Lung (tissue), 17 donors: ENCODE measurements at places on chromosomes 12 and 14. TPM values are rescaled to one million over a fixed set of nuclear protein-coding genes. Genes with fewer than 3 reads are reported as not detected.

The CCND2 gene
- total RNA-seq = 93.9 TPM

The DPY19L2 gene
- 4.3 TPM for total RNA-seq

The ADCY4 gene
- total RNA-seq = 36.3 TPM

The CELA1 gene
- not detected for total RNA-seq

The RBM19 gene
- total RNA-seq = 33.6 TPM

The ZBTB42 gene
- 18.6 TPM for total RNA-seq

The DPF3 gene
- 0.74 TPM for total RNA-seq

The FAM90A1 gene
- 0.58 TPM for total RNA-seq

The MIP gene
- total RNA-seq = not detected

The KRT6C gene
- total RNA-seq = not detected

The NXPH4 gene
- 0.80 TPM for total RNA-seq

The KRT3 gene
- total RNA-seq = not detected

The PKP2 gene
- total RNA-seq = 10.4 TPM

The SERPINA10 gene
- not detected for total RNA-seq

The OASL gene
- 0.60 TPM for total RNA-seq

- no peak for DNase-seq
Observed at GRCh38 chr12:7269273-7269672, 34.6 kb upstream of the ACSM4 start.

DNA sequence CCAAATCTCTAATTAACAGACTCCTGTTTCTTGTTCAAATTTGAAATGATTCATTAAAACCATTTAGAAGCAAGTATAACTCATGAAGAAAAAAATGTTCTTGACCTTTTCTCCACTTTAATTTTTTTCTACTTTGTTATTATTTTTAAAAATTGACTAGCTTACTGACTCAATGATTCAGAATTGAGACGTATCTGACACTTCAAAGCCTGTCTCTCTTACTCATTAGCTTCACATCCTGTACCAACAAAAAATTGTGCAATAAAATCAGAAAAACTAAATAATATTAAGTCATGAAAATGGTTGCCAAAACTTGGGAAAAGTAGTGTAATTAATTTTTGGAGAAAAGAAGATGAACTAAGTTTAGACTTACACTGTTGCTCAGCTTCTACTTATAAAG, 331.2 kb downstream of the SLC16A7 start:
- DNase-seq = no peak

DNA sequence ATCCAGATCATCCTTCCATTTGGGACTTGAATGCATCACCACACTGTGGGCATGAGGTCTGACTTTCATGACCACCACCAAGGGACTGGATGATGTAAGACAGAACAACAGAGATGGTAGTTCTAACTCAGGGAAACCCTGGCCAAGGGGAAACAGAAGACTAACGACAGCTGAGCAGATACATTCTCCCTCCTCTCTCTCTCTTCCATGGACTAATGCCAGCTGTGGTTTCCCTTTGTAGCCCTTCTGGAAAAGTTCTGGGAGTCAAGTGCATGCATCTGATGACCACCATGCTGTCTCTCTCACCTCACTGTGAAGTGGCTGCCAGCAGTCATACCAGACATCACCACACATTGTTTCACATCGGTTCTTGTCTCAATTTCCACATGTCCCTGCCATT, 3.4 kb downstream of the TAS2R30 start:
- peak; percentile 6 for DNase-seq

DNA sequence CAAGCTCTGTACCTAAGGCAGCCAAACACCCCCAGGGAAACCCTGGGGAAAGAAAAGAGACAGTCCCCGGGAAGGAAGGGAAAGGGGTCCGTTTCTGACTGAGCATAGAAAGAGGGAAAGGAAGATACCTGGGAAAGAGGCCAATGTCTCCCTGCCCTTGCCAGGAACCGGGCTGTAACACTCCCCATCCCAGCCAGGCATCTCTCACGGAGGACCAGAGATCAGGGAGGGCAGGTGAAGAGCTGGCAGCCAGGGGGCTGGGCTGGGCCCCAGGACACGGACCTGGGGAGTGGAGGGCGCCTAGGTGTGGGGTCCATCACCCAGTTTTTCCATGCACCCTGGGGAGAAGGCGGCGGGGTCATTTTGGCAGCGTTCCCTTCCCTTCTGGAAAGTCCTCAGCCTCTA, 18.9 kb upstream of the PLEKHH1 start:
- DNase-seq = no peak

DNA sequence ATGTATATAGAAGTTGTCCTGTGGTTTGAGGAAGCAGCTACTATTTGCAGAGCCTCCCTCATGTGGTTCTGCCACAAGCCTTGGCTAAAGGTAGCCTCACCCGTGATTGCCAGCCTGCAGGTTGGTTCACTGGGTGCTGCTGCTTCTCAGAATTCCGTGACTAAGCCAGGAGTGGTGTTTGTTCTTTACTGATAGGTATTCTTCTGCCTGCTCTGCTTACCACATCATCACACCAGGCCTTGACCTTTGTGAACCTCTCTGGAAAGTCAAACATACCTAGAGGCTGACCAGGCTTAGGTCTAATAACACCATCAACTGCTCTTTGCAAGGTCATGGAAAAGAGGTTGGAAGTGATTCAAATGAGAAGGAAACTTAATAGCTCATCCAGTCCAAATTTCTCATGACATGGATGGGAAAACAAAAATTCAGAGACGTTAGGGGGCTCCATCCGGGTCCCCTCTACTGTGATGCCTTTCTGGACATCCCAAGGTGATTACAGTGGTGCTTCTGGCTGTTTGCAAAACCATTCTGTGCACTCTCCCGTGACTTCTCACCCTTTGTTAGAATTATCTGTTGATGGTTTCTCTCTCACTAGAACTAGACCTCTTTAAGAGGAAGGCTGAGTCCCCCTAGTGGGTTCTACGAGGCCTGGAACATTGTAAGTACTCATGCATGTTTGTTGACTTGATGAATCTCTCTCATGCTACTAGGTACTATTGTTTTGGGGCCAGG, 8.5 kb upstream of the SOCS2 start:
- no peak for DNase-seq

DNA sequence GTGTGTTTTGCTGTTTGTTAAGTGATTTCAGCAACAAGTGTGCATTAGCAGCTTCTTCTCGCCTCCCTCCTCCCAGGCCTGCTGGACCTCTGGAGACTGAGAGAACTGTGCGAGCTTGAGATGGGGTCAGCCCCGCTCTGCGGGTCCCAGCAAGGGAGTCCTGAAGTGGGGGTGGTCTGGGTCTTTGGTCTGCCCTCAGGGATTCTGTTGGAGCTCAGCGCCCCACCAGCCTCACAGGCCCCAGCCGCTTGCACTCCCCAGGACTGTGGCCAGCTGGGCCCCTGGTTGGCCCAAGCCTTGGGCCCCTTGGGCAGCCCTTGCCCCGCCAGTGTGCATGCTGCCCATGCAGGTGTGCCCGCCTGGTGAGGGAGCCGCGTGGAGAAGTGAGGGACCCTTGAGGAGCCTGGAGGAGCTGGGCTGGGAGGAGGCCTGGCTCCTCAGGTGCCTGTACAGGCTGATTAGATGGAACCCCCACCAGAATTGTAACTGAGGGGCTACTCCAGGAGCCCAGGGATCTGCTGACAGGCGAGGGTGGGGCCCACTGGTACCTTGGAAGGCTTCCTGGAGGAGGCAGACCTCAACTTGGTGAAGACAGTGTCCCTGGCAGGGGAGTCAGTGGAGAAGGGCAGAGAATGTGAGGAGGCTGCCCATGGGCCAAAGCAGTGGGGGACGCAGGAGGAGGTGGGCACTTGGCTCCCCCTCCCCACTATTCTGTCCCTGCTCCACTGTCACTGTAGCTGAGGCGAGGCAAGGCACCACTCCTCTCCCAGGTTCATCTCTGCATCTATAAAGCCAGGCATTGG, 56.7 kb downstream of the BEGAIN start:
- peak; percentile 11 for DNase-seq

DNA sequence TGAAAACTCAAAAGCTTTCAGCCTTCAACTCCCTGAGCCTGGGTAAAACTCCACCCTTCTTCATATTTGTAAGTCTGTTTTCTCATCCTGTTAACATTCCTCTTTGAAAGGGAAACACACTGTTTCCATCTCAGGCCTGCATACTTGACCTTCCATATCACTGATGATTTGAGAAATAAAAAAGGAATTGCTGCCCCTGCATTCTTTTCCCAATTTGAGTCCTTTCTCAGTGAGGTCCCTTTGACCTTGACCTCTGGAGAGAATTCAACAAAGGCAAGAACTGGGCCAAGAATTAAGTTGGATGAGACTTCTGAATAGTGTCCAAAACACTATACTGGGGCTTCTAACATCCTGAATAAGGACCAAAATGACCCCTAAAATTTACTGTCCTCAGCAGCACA, 108.0 kb downstream of the AEBP2 start:
- DNase-seq = peak; percentile 91

DNA sequence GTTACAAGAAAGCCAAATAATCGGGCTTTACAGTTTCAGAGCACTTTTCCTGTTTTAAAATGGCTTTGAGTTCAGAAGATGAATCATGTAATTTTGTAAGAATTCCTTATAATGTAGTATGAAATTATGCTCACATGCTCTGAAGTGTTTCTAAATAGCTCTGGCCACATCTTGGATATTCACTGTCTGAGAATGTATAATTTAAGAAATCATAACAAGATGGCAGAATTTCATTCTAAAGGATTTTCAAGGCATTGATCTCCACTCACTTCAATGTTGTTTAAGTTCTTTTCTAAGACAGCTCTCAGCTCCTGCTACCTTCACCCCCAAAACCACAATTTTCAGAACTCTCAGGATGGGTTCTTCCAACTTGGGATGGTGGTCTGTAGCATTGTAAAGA, 180.1 kb downstream of the DACT1 start:
- DNase-seq = no peak

- no peak for DNase-seq
Observed at GRCh38 chr14:51988221-51988620, 1.1 kb upstream of the RTRAF start.

DNA sequence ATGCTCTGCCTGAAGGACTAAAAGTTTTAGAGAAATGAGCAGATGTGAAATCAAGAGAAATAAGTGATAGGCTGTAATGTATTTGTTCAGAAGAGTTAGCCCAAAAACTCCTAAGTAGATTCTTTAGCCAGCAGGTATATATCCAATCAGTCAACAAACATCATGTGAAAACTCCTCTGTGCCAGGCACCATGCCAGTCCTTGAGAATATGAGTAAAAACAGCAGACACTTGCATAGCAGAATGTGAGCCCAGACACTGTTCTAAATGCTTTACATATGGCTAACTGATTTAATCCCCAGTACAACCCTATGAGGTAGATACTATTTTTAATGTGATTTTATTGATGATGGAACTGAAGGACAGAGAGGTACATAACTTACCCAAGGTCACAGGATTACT, 329.8 kb downstream of the PAWR start:
- DNase-seq = no peak

DNA sequence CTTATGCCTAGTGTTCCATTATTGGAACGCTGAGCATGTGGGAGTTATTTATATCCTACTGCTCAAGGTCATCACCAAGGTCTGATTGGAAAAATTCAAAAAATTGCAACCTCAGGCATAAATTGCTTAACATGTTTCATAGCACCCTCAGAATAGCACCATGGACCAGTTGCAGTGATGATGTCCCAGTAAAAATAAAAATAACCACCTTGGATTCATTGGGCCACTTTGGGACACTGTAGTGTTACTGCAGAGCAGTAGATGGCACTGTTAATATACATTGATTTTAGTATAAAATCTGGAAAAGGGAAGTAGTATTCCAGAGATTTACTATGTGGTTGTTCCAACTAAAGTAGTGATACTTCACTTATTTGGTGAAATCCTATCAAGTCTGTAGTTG, 31.0 kb upstream of the PTCSC3 start:
- no peak for DNase-seq

DNA sequence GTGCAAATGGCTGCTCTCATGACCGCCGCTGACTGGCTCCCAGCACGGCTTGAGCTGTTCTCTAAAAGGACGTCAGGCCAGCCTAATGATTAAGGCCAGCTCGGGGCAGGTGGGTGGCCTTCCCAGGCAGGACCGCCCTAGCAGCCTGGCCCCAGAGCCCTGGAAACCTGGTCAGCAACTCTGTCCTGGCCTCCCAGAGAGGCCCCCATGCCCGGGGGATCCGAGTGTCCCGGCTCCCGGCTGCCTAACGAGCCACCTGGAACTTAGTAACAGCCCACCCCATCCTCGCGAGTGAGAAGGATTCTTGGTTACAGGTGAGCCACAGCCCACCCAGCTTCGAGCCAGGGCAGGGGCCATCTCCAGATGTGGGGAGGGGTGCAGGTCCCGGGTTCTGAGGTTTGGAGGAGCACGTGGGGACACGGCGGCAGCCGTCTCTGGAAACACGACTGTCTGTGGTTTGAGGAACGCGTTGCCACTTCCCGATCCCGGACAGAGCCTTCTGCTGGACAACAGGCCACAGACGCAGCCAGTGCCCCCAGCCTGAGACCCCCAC, 73.8 kb upstream of the FBRSL1 start:
- DNase-seq = no peak

- no peak for DNase-seq
Observed at GRCh38 chr12:10293570-10294227, 14.0 kb upstream of the KLRD1 start.

- DNase-seq = no peak
Observed at GRCh38 chr12:88187571-88187970, 45.5 kb downstream of the TMTC3 start.

DNA sequence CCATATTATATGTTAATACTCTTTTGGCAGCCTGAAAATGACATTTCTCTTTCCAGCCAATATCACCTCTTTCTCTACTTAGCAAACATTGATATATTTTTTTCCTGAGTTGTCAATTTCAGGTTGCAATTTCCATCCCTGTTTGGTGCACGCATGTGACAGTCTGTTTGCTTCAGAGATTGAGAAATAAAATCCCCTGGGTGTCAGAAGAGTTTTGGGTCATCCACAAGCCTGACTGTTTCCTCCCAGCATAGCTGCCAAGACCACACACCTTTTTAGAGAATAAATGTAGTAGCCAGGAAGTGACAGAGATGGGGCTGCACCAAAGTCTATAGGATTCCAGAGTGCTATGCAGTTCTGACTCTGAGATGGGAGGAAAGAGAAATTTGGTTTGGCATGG, 144.9 kb upstream of the NOS1 start:
- DNase-seq = no peak

GRCh38 chr14:77618381-77618970, 2.0 kb upstream of the SPTLC2 start:
- no peak for DNase-seq

- DNase-seq = peak; percentile 15
Observed at GRCh38 chr12:131434208-131435125, 276.4 kb upstream of the SFSWAP start.

GRCh38 chr12:40157336-40157735, 51.5 kb upstream of the SLC2A13 start:
- no peak for DNase-seq

DNA sequence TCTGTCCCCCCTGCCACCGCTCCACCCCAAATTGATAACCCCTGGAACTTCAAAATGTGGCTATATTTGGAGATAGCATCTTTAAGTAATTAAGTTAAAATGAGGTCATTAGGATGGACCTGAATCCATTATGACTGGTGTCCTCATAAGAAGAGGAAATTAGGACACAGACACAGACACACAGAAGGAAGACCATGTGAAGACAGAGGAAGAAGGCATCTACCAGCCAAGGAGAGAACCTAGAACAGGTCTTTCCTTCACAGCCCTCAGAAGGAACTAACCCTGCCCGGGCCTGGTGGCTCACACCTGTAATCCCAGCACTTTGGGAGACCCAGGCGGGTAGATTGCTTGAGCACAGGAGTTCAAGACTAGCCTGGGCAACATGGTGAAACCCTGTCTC, 3.6 kb upstream of the HRK start:
- no peak for DNase-seq

- peak; percentile 69 for DNase-seq
Observed at GRCh38 chr12:5171701-5172100, 128.0 kb downstream of the KCNA5 start.

GRCh38 chr14:100554082-100554677, 33.0 kb downstream of the BEGAIN start:
- no peak for DNase-seq
